ENCODE measurements at places on chromosomes 2 and 18.

GRCh38 chr2:145090841-145091761 is 571.2 kb upstream of the ZEB2 start:
- DNase-seq: peak; percentile 80

GRCh38 chr2:79817288-79817687 is 304.4 kb downstream of the CTNNA2 start:
- no peak for DNase-seq

DNA sequence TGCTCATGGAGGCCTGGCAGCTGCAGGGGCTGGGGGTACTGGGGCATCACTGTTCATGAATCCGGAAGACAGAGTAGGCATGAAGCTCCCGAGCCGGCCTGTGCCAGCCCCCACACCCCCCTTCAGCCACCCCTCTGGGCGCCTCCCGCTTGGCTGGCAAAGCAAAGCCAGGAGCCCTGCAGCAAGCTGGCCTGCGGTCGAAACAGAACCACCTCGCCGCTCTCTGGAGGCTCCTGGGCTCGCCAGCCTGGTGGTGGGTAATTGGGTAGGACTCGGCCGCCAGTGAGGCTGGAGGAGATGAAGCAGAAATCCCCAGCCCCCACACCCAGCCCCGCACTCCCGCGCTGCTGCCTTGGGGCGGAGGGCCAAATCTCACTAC is 70.9 kb upstream of the GPC1 start:
- DNase-seq: no peak

DNA sequence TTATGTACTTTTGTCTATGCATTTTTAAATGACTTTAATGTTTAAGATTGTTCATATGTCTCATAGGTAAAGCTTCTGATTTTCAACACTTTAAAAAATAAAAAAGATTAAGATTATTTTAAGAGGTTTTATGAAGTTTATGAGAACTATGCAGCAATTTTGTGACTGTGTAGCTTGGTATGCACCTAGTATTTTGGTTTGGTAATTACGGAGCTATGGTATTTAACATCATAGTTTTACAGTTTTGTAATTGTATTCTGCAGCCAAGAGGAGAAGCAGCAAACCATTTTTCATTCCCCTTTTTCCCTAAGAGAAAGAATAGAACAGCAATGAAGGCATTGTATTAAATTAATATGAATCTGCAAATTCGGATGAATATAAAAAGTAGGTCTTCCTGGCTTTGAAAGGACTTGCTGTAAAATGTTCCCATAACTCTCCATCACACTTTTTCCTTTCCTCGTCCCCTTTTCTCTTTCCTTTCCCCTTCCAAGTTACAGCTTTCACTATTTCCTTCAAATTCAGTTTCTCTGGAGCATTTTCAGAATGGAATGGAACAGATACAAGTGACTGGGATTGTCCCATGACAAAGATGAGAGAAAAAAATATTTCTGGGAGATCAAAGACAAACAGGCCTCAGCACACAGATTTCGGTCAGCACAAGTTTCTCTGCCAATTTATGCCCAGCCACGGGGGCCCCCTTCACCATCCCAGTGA is 26.1 kb upstream of the PIEZO2 start:
- peak; percentile 82 for DNase-seq

DNA sequence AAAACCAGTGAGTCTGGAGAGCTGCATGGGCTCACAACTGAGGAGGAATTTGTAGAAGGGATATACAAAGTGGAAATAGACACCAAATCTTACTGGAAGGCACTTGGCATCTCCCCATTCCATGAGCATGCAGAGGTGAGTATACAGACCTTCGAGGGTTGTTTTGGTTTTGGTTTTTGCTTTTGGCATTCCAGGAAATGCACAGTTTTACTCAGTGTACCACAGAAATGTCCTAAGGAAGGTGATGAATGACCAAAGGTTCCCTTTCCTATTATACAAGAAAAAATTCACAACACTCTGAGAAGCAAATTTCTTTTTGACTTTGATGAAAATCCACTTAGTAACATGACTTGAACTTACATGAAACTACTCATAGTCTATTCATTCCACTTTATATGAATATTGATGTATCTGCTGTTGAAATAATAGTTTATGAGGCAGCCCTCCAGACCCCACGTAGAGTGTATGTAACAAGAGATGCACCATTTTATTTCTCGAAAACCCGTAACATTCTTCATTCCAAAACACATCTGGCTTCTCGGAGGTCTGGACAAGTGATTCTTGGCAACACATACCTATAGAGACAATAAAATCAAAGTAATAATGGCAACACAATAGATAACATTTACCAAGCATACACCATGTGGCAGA is 3.6 kb downstream of the TTR start:
- peak; percentile 75 for DNase-seq

GRCh38 chr2:238906936-238907716 is 59.2 kb downstream of the TWIST2 start:
- DNase-seq: no peak

DNA sequence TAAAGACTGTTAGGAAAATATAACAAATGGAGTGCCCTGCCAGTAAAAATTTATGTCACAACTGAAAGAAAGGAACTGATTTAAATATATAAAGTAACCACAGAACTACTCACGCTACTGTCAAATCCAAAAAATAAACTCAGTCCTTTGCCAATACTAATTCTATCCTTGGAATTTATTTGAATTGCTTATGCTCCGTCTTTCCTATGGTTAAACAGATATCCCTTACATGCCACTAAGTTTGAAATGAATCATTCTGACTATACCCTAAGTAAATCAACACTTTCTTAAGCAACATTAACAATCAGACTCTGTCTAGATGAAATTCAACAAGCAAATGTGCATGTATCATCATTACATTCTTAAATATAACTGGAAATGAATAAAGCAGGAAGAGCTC is 9.8 kb downstream of the HNRNPLL start:
- DNase-seq: peak; percentile 65

DNA sequence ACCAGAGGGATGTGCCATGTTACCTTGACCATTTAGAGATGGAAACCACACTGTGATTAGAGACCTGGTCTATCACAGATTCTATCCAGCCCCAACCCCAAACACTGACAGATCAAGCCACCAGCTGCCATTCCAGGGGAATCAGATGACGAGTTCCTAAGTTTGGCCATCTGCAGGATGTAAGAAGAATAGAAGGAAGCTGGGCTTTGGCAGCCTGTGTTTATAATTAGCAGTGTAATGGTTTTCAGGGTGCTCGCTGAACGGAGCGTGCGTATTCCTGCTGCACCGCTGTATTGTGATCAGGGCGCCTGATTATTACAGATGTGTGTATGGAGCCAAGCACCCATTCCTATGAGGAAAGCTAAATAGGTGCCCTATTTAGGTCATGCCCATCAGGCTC is 138.1 kb downstream of the LRRC30 start:
- DNase-seq: no peak

- DNase-seq: no peak
Observed at GRCh38 chr2:217199255-217199630, 339.4 kb upstream of the TNP1 start.

GRCh38 chr2:144833075-144833637 is 313.2 kb upstream of the ZEB2 start:
- no peak for DNase-seq

DNA sequence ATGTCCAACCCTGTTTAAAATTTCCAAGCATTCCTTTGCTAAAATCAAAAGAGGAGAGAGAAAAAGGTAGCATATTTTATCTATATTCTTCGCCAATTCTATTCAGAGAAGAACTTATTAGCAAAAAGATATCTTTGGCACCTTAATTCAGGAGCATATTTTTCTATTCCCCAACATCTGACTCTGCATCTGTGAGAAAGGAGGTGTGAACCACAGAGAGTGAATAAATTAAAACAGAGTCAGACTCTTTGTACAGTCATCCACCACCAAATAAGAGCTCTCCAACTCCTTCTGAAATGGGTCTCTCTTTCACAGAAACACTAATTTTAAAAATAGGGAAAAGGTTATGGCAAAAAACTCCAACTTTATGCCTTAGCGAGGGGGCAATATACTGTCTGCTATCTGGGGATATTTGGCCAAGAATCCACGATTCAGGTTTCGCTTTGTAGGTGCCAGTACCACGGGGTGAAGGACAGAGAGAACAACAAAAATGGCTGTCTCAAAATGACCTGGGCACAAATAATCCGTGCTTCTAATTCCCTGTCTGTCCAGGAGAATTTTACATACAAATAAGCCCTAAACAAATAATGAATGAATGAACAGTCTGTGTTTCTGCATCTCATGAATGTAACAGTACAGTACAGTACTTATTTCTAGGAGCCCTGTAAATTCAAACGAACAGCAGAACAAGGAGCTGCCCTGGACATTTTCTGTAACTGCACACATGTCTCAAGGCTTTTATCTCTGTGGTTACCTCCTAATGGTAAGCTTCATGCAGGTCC is 43.4 kb downstream of the EPB41L3 start:
- DNase-seq: no peak

- DNase-seq: no peak
Observed at GRCh38 chr2:46170611-46171350, 126.4 kb upstream of the EPAS1 start.

GRCh38 chr2:73993778-73994177 is 9.1 kb downstream of the TET3 start:
- DNase-seq: no peak

GRCh38 chr2:103773884-103774283 is 1012.1 kb downstream of the TMEM182 start:
- DNase-seq: no peak

- DNase-seq: peak; percentile 56
Observed at GRCh38 chr2:71756280-71756906, 303.0 kb downstream of the DYSF start.

GRCh38 chr2:204491528-204491927 is 53.7 kb upstream of the PARD3B start:
- DNase-seq: peak; percentile 36

GRCh38 chr18:36012891-36013290 is 40.4 kb downstream of the RMP24 start:
- DNase-seq: peak; percentile 36

- no peak for DNase-seq
Observed at GRCh38 chr2:16122556-16122955, 182.2 kb downstream of the MYCN start.

GRCh38 chr2:214497489-214497888 is 86.6 kb downstream of the VWC2L start:
- DNase-seq: no peak

- DNase-seq: no peak
Observed at GRCh38 chr18:13471198-13471845, 252.8 kb downstream of the LDLRAD4 start.

- no peak for DNase-seq
Observed at GRCh38 chr2:186693446-186693832, 421 bp upstream of the FAM171B start.
